Skeletal muscle cell (primary cell): ENCODE measurements at places on chromosomes 13 and 19.
A peak's percentile ranks its signal among the peaks of the same experiment; 100 is the strongest.

GRCh38 chr19:28971049-28971448 is 241.9 kb downstream of the UQCRFS1 start:
- DNase-seq = no peak

DNA sequence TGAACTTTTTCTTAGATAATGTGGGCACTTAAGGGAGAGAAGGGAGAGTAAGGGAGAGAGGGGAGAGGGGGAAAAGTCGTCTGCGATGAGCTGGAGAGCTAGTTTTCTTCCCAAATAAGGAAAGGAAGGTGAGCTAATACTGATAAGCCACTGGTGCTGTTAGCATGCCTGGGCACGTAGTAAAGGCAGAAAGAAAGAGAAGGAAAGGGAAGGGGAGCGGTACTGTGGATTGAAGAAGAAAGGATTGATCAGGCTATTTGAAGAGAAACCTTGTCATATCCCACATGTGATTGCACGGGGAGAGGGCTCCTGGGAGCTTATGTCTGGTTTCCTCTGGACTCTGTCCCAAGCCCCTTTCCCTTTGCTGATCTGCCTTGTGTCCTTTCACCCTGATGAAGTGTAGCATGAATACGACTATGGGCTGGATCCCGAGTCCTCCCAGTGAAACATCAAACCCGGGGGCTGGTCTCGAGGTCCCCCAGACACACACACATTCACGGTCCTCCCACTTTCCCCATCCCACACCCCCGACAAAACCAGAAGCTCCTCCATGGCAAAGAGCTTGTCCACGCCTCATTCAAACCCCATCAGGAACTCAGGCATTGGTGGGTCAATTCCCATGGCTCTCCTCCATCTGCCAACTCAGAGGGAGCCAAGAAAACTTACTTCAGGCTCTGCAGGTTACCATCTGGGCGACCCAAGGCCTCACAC is 30.6 kb downstream of the NLRP13 start:
- DNase-seq = no peak

DNA sequence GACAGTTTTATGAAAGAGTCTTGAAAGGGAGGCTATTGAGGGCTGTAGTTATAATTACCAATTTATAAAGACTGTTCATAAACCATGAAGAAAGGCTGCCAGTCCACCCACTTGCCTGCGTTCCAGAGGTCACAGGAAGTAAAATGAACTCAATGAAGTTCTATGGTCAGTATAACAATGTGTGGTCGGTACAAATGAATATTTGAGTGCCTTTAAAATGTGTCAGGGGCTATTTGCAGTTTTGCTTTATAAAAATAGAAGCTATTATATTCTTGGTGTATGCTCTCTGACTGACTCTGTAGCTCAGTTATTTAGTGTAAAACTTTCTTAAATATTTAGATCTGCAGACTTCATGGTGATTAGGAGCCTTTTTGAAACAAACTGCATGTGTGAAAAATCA is 47.0 kb downstream of the ESD start:
- no peak for DNase-seq

GRCh38 chr13:112716461-112716820 is 26.6 kb downstream of the ATP11A start:
- no peak for DNase-seq

- peak; percentile 83 for DNase-seq
These were observed 303.4 kb downstream of the SPRY2 start for GRCh38 chr13:80037505-80037888.

GRCh38 chr19:13026462-13027370 is 31.4 kb downstream of the NFIX start:
- DNase-seq = no peak

- no peak for DNase-seq
These were observed 66.9 kb upstream of the DIAPH3 start for GRCh38 chr13:60230593-60230992.

- no peak for DNase-seq
These were observed 397.5 kb downstream of the DIAPH3 start for GRCh38 chr13:59766236-59766635.

DNA sequence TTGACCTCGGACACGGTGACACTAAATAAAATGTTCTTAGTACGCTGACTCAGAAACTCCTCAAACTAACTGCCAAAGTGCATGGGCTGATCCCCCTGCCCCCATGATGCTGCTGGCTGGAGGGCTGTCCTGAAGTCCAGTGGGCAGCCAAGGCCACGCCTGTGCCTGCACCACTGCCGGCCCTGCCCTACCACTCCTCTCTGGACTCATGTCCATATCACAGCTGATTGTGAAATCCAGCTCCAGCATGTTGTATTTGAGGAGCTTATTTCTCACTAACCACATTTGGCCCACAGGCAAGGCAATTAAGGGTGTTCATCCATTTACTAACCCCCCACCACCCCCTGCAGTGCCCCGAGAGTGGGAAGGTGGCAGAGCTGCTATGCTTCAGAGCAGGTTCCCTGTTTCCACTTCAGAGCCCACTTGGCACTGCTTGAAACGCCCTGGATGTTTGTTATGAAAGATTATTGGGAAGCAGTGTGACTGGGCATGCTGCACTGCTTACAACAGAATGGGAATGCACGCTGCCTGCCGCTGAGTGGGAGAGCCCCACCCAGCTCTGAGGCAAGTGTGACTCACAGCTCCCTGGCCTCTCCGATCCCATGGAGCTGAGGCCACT is 114.0 kb downstream of the UQCRFS1 start:
- peak; percentile 27 for DNase-seq

DNA sequence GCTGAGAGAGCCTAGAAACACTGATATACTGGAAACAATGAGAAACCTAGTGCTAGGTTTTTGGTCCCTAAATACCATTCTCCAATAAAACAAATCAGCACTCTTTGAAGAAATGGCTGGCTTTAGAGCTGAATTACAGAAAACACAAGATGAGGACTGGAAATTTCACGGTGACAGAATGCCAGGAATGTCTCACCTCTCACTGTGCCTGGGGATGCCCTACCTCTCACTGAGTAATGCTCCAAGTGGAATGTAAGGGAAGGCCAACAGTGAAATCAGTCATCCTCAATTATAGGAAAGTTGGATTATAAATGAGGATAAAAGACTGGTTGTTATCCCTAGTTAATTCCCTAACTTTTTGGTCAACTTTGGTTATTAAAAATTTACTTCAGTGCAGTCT is 259.0 kb downstream of the NALCN start:
- DNase-seq = no peak

- no peak for DNase-seq
These were observed 1471.7 kb upstream of the PRR20A start for GRCh38 chr13:55669051-55669450.

- DNase-seq = no peak
These were observed 7.9 kb upstream of the SIGLEC9 start for GRCh38 chr19:51116736-51117286.

DNA sequence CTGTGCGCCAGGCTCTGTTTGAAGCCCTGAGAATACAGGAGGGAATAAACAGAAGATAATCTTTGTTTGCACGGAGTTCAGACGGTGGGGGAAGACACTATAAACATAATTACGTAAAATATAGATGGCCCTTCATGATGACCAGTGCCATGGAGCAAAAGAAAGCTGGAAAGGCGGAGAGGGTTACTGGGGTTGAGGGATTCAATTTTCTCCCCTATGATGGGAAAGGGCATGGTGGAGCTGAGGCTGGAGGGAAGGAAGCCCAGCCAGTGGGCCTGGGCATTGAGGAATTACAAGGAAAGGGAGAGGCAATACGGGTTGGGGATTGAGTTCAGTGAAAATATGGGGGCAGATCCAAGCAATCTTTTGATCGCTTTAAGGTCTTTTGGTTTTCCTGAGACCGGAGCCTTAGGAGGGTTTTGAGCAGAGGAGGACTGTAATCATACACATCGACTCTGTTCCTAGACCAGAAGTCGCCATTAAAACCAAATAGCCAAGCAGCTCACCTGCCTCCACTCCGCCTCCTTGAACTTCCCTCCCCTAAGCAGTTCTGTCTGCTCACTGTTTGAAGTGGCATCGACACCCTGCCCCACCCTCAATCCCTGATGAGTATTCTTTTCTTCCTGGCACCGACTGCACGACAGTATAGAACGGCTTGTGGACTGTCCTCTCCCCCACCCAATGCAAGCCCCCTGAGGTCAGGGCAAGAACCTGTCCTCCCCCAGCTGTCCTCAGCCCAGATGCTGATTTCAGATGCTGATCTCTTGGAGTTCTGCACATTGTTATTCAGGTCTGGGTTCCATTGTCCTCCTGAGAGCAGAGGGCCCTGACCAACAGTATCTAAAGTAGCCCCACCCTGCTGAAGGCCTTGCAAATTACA is 813 bp upstream of the ZNF296 start:
- DNase-seq = no peak

DNA sequence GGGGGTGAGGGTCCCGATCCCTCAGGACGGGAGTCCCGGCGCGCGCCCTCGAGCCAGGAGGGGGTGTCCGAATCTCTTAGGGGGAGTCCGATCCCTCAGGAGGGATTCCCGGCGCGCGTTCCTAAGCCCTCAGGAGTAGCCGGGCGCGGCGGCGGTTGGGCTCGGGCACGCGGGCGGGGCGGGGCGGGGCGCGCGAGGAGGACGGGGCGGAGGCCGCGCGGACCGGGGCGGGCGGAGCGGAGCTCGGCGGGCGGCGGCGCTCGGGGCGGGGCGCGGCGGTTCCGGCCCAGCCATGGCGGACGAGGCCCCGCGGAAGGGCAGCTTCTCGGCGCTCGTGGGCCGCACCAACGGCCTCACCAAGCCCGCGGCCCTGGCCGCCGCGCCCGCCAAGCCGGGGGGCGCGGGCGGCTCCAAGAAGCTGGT is at the start of gene CUL4A:
Gene CUL4A, plus strand, starts transcription at position 278 of the 423 bp plus-strand sequence. Its CDS starts 15 bp downstream, at position 293.
- DNase-seq = no peak

DNA sequence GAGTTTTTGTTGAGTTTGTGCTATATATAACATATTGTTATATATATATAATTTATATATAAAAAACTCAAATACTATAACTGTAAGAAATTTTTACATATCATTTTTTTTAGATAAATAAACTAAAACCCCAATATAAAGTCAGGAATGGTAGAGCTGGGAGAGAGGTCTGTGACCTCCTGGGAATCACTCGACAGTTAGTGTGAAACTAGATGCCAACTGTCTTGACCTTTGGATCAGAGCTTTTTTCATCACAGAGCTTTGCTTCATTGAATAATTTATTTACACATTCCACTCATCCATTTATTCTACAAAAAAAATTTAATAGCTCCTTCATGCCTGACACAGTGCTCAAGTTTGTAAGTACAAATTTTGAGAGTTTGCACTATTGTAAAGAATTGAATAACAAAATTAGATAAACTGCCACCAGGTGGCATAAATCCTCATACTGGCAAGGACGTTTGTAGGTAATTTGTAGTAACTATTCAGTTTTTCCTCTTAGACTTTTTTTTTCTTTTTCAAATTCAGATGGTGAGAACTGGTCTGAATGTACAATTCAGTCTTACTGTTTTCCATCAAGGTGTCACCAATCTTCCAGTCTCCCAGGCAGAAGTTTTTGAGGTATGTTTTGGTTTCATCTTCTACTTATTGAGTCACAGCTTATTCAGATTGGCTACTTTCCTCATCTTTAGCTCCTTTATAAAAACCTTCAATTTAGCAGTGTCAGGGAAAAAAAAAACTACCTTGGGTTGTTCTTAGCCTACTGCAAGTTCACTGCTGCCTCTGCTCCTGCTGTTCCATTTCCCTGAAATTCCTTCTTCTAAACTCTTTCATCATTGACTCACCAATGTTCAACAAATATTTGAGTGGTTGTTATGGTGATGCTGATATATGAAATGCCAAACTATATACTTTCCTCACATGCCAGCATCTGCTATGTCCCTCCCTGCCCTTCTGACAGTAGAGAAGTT is 28.7 kb downstream of the LACC1 start:
- DNase-seq = peak; percentile 22

DNA sequence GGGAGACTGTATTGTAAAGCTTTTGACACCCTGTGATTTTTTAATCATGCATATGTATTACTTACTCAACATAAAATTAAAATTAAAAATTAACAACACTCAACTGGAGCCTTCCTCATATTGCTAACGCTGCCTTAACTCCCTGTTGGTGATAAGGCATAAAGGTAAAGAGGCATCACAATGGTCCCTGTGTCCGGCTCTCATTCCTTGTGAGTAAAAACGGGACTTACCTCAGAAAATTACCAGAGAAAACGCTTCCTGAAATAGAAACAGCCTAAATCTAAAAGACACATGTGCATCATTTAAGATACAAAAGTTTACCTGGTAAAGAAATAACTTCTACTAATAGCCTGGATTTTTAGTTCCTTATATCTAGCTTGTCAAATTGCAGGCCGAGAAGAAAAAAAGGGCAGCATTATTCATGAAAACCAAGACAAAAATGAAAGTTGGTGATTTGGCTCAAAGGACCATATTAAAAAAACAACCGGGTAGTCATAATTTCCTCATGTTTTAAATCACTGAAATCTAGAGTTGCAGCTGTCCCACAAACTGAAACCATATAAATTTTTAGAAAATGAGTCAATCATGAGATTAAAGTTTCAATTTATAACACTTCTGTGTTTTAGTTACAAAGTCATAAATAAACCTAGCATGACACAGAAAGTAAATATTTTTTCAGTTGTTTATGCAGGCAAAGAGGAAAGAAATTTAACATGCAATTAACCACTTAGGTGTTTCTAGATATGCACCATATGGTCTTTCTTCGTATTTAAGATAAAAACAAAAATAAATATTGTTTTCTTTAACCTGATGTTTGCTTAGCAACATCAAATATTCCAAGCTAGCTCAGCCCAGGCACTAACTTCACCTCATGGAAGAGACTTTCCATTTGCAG is 94.7 kb downstream of the MIPEP start:
- no peak for DNase-seq

DNA sequence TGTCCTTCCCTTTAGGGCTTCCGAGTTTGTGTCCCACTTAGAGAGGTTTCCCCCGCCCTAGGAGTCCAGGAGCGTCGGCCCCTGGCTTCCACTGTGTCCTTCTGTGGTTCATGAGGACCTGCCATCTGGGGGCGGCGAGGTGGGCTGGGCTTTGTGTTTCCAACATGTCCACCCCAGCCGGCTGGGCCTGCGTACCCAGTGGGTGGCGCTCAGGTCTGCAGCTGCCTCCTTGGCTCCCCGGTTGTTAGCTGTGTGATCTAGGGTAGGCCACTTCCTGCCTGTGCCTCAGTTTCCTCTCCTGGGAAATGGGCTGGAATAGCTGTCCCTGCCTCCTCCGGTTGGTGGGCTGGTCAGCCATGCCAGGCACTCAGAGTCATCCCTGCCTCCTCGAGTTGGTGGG is 28.4 kb downstream of the KDM4B start:
- DNase-seq = no peak

GRCh38 chr13:46553886-46554858 is 1.2 kb downstream of the LRCH1 start:
- no peak for DNase-seq

DNA sequence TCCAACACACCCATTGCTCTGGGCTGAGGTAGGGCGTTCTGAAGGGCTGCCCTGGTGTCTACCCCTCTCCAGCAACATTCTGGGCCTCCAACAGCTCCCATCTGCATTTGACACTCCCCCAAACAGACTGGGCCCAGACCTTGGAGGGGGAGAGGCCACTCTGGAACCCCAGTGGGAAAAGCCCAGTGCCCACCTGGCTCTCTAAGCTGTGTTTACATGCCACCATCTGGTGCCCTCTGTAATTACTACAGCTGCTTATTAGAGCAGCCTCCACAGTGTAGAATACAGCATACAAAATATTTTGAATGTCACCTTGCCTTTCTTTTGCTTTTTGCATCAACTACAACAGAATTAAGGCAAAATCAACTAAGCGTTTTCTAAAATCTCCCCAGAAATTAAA is 35.8 kb upstream of the TM9SF2 start:
- no peak for DNase-seq
